ENCODE measurements at places on chromosomes 4 and X.

DNA sequence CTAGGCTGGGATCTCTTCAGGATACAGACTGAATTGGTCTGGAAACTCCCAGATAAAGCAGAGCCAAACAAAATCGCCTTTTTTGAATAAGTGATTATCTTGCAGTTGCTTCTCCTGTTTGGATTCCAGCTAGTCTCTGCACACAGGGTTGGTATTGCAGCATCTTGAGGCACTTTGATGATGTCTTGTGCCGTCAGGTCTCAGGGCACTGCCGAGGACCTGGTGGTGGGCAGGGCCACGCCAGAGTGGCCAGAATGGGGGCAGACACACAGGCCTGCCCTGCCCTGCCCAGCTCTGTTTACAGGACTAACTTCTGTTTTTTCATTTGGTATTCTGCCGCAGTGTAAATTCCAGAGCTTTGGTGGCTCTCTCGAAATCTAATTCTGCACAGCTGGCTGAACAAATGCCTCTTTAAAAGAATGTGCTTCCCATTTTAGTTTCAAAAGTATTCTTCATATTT is 276.1 kb downstream of the NR3C2 start:
- no peak for DNase-seq

GRCh38 chr4:175932116-175932515 is 120.1 kb upstream of the GPM6A start:
- no peak for DNase-seq

DNA sequence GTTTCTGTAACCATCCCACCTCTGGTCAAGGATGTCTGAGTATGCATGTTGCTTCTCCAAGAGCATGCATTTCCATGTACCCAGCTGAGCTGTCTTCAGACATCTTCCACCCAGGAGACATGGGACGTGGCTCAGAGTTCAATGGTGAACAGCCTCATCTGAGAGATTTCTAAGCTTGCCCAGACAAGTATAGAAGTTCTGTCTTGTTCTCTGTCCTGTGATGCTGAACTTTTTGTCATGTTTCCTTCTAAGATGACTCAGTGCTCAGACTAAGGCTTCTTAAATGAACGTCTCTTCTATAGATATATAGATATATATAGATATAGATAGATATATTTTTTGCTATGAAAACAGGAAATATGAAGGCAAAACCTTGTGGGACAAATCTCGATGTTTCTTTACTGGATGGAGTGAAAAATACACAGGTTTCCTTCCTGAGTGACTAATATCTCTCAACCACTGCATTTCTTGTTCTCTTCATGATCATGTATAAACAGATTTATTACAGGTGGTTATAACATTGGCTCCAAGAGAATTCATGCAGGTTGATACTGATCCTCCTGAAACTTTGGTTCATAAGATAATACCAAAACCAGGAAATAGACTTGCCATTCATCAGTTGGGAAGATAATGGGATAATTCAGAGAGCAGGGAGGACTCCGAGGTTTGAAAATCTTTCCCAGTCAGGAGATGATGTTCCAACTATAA is 168.2 kb downstream of the ZNF518B start:
- DNase-seq = no peak

GRCh38 chr4:156870131-156870530 is 101.5 kb downstream of the PDGFC start:
- DNase-seq = no peak

- peak; percentile 16 for DNase-seq
These were observed at the start of gene PRDM5 for GRCh38 chr4:120922381-120923206. PRDM5 (minus strand) TSS chr4:120922726; CDS start chr4:120922608, 118 bp downstream.
